ENCODE measurements at places on chromosomes 12 and 14. TPM values are rescaled to one million over a fixed set of nuclear protein-coding genes. Genes with fewer than 3 reads are reported as not detected.
A peak's percentile ranks its signal among the peaks of the same experiment; 100 is the strongest.

GRCh38 chr12:41224066-41224465 is 35.9 kb downstream of the PDZRN4 start:
- no peak overlapping the region for H3K4me3 ChIP-seq
- no peaks in the 10 kb centered on the region for H3K27me3 ChIP-seq
- H3K4me1 ChIP-seq = no peaks in the 10 kb centered on the region

DNA sequence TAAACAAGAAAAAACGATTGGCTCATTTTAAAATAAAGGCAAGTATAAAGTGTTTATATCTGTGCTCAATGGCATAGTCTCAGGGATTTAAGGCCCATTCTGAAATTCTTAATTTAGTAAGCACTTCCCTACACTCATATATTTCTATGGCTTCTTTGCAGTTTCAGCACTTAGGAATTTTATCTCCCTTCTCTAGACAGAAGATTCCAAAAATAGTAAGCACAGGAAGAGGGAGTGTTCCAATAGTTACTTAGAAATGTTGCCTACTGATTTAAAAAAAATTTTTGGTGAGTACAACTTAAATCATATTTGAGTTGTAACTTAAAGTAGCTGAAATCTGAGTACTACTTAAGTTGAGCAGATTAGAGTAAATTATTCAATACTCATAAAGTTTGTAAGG is 19.8 kb downstream of the INSM2 start:
- H3K27me3 ChIP-seq = no peaks in the 10 kb centered on the region
- H3K4me3 ChIP-seq = no peak overlapping the region
- peaks cover under 1% of the 10 kb centered on the region for H3K36me3 ChIP-seq
- no peak overlapping the region for H3K27ac ChIP-seq

GRCh38 chr12:56678852-56679251 is 9.2 kb downstream of the PTGES3 start:
- H3K27ac ChIP-seq = no peak overlapping the region
- no peak for DNase-seq
- H3K36me3 ChIP-seq = peaks cover 14% of the 10 kb centered on the region
- no peak overlapping the region for H3K4me3 ChIP-seq
- peaks cover 93% of the 10 kb centered on the region for H3K4me1 ChIP-seq

DNA sequence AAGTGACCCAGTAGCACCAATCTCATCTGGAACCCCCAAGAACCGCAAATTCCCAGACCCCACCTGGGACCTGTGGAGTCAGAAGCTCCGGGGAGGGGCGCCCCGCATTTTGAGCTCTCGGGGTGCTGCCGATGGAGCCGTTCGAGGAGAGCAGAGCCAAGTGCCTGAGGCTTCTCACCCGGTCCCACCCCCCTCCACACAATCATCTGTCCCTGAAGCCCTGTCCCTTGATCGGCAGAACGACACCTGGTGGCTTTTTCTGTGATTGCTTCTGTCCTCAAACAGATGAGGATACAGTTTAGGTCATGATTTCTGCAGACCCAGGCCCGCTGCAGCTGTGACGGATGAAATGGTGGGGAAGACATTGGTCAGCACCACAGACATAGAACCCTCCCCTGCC is 74.7 kb downstream of the NOC4L start:
- H3K27ac ChIP-seq = no peak overlapping the region
- no peak for DNase-seq
- peaks cover 78% of the 10 kb centered on the region for H3K27me3 ChIP-seq

GRCh38 chr12:4331842-4332241 is 10.8 kb downstream of the TIGAR start:
- H3K27me3 ChIP-seq = no peaks in the 10 kb centered on the region
- H3K36me3 ChIP-seq = peaks cover 23% of the 10 kb centered on the region
- H3K27ac ChIP-seq = no peak overlapping the region
- H3K4me3 ChIP-seq = no peak overlapping the region
- DNase-seq = no peak
- H3K4me1 ChIP-seq = peaks cover 8% of the 10 kb centered on the region

DNA sequence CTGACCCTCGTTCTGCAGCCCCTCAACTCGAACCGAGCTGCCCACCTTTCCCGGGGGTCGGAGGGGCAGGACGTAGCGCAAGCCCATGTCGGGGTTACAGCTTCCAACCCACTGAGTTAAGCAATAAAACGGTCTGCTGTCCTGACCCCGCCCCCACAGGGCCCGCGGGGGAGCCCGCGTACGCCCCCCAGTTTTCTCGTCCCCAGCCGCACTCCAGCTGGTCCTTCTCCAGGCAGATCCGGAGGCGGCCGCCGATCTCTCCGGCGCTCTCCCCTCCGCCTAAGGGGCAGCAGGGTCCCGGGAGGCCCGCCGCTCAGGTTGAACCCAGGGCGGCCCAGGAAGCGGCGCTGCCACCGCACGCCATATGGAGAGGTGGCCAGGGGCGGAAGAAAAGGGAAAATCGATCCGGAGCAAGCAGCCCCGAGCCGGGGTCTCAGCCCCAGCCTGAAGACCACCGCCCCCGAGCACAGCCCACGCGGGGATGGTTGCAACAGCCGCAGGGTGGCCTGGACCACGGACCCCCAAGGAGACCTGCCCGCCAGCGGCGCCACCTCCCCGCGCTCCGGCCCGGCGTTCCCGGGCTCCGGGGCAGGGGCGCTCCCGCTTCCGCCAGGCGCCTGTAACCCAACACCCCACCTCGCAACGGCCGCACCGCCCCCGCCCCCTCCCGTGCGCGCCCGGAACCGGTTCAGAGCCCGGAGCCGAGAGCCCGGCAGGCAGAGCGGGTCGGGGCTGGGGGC is 760 bp downstream of the ACTN1 start:
- H3K27ac ChIP-seq = peak overlapping the region; percentile 94
- H3K27me3 ChIP-seq = no peaks in the 10 kb centered on the region
- peaks cover 69% of the 10 kb centered on the region for H3K4me1 ChIP-seq
- peak overlapping the region; percentile 93 for H3K4me3 ChIP-seq

Gene GSG1
- not detected for total RNA-seq

Gene TUNAR
- total RNA-seq = not detected

GRCh38 chr12:2291182-2291832 is 238.5 kb downstream of the CACNA1C start:
- DNase-seq = no peak
- H3K4me1 ChIP-seq = peaks cover 100% of the 10 kb centered on the region
- H3K27ac ChIP-seq = peak overlapping the region; percentile 83
- H3K4me3 ChIP-seq = no peak overlapping the region
- no peaks in the 10 kb centered on the region for H3K27me3 ChIP-seq
- no peaks in the 10 kb centered on the region for H3K36me3 ChIP-seq

Gene GNB3
- total RNA-seq = 7.5 TPM

DNA sequence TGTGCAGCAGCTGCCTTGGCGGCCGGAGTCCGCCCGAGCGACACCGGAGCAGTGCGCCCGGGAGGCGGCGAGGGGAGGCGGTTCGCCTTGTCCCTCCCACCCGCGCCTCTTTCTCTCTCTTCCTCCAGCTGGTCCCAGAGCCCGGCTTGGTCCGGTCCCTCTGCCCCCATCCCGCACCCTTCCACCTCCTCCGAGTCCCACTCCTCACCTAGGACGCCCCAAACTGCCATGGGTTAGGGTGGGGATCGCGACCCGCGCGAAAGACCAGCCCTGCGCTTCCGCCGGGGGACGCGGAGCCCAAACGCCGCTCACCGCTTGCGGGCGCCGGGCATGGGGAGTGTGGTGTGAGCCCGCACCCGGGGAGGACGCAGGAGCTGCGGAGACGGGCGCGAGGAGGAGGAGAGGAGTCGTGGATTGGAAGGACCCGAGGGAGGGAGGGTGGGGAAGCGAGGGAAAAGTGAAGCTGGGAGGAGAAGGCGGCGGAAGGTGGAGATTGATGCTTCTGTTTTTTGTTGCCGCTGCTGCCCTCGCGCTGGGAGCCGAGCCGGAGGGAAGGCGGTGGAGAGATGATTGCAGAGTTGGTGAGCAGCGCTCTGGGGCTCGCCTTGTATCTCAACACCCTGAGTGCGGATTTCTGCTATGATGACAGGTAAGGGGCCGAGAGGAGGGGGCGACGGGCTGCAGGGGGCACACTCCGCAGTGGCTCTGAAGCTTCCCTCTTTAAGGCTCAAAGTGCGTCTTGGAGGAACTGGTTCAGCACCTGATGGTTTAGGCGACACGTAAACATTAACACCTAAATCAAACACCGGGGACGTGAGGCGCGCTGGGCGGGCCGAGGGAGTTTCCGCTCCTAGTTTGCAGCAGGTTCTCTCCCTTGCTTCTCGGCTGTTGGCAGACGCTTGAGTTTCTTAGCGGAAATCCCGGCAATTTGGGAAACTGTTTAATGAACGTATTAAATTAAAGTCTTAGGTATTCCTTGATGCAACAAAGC is 610 bp downstream of the TMTC2 start:
- peak overlapping the region; percentile 90 for H3K4me3 ChIP-seq
- H3K36me3 ChIP-seq = no peaks in the 10 kb centered on the region
- no peaks in the 10 kb centered on the region for H3K27me3 ChIP-seq
- H3K27ac ChIP-seq = peak overlapping the region; percentile 92

GRCh38 chr14:72383865-72384264 is 451.6 kb downstream of the RGS6 start:
- H3K4me1 ChIP-seq = peaks cover 2% of the 10 kb centered on the region
- no peak overlapping the region for H3K27ac ChIP-seq
- no peaks in the 10 kb centered on the region for H3K27me3 ChIP-seq
- no peaks in the 10 kb centered on the region for H3K36me3 ChIP-seq
- no peak for DNase-seq

DNA sequence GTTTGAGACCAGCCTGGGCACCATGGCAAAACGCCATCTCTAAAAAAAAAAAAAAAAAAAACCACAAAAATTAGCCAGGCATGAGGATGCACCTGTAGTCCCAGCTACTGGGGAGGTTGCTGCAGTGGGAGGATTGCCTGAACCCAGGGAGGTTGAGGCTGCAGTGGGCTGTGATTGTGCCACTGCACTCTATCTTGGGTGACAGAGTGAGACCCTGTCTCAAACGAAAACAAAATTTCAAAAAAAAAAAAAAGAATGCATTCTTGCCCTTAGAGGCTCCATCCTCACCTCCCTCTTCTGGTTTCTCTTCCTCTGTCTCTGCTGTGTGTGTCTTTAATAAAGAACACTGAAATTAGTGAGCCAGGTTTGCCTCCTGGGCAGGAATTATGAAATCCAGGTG is 107.8 kb downstream of the VCPKMT start:
- DNase-seq = no peak
- no peak overlapping the region for H3K4me3 ChIP-seq
- H3K27ac ChIP-seq = no peak overlapping the region
- peaks cover 6% of the 10 kb centered on the region for H3K4me1 ChIP-seq
- no peaks in the 10 kb centered on the region for H3K36me3 ChIP-seq
- H3K27me3 ChIP-seq = no peaks in the 10 kb centered on the region
